NCI-H2107 (cell line): ENCODE measurements at places on chromosomes 1 and 21.
A peak's percentile ranks its signal among the peaks of the same experiment; 100 is the strongest.

DNA sequence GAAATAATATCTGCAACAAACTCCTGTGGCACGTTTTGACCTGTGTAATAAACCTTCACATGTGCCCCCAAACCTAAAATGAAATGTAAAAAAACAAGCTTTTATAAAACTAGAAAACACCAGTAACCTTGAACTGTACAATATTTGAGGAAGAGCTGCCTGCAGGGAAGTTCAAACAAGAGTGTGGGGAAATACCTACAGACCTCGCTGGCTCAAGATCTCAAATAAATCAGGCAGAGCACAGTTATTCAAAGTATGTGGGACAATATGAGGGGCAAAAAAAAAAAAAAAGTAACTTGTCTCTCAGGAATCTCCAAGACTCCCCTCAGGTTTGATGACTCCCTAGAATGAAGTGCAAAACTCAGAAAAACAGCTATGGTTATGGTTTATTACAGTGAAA, 37.9 kb upstream of the PPIH start:
- no peak for DNase-seq

DNA sequence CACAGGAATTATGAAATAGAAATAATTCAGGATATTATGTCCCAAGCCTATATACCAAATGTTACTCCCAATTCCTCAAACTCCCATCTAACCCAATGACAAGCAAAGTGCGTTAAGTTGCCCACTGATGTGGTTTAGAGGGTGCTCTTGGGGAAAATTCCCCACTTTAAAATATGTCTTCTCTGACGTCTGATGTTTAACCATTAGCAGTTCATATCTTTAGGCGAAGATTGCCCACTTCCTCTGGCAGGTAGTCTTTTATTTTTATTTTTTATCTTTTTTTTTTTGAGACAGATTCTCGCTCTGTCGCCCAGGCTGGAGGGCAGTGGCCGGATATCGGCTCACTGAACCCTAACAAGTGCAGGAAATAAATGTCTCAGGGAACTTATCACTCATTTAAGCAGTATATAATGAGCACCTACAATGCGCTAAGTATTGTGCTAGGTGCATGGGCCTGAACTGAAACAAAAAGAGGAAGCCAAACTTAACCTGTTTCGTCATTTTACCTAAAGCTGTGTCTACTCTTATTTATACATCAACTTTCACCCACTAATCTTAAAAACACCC, 1.3 kb upstream of the LYST start:
- DNase-seq, result no peak

DNA sequence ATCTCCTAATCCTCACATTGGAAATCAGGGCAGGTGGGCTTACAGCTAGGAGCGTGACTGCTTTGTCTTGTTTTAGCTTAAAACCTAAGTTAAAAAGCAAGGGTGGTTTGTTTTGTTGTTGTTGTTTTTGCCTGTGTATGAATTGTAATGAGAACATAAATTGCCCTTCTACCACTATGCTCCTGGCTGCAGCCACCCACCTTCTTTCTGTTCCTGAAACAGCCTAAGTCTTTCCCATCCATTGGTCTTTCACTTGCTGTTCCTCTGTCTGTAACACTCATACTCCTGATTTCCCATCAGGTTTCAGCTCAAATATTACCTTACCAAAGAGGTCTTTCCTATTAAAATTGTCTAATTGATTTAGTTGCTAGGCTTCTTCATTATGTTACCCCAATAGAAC, 604 bp upstream of the TMEM79 start:
- DNase-seq, result no peak

- DNase-seq, result no peak
Measured at GRCh38 chr1:1461721-1462317, 9.7 kb upstream of the ATAD3B start.

GRCh38 chr1:204355913-204356312, 3.8 kb downstream of the PLEKHA6 start:
- no peak for DNase-seq

DNA sequence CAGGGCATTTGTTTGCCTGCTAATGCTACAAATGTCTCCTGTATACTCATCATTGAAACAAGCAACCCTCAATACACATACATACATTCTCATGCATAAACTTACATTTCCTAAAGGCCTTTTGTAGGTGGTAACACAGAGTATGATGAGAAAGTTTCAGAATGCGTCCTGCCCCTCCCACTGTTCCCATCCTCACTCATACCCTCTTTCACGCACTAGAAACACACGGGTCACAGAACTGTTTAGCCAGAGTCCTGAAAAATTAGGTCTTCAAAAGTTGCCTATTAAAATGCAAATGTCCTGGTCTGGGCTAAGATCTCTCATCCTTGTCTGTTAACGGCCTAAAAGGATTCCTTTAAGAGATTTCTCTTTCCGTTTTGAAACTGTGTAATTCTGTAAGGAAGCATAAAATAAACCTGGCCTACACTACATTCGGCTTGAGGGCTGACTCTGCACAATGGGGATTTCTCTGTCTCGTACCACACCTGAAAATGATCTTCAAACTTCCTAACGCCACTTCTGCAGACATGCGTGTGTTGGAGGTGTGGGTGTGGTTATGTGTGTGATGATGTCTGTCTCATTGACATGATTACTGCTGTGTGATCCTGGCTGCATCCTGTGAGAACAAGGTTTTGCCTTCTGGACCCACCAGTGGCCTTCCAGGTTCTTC, 5.3 kb upstream of the FCER1A start:
- DNase-seq, result no peak

- no peak for DNase-seq
Measured at GRCh38 chr1:2187619-2188018, 7.0 kb downstream of the FAAP20 start.

DNA sequence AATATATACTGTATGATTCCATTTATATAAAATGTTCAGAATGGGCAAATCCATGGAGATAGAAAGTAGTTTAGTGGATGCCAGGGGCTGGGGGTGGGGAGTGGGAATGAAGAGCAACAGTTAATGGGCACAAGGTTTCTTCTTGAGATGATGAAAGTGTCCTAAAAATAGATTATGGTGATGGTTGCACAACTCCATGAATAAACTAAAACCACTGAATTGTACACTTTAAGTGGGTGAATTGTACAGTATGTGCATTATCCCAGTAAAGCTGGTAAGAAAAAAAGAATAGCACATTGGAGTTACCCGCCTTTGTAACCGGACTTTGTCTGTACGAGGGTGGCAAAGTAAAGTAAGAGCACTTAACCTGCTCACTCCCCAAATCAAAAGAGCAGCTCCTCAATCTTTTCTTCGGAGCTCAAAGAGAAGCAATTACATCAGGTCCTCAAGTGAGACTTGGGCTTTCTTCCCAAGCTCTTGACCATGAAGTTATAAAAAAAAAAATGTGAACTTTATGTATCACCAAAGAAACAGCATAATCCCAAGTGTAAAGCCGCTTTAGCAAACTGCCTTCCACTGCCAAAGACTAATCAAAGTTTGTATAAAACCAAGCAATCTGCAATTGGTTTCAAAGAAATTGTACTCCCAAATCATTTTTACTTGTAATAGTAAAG, 32.1 kb downstream of the ALDH9A1 start:
- no peak for DNase-seq

DNA sequence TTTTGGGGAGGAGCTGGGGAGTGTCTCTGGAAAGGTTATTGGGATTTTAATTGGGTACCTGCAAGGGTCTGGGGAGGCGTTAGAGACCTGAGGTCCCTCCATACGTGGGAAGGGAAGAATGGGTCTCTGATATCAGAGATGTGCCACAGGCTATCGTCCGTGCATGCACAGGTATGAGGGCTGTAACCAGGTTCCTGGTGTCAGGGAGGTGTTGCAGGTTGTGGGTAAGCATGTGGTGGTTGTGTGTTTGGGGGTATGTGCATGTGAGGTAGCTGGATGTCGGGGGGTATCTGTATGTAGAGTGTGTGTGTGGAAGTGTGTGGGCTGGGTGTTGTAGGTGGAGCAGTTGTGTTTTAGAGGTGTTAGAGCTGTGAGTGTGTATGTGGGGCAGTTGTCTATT, 8.3 kb downstream of the AHDC1 start:
- DNase-seq, result no peak

DNA sequence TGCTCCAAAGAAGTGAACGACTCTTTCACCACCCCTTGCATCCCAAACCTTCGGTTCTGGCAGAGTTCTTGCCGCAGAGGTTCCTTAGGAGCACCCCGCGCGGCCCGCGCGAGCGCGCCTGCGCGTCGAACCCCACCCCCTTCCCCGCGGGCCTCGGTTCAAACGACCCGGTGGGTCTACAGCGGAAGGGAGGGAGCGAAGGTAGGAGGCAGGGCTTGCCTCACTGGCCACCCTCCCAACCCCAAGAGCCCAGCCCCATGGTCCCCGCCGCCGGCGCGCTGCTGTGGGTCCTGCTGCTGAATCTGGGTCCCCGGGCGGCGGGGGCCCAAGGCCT, at the start of gene C1orf56:
Gene C1orf56 (plus strand): TSS at position 161 of the 334 bp plus-strand sequence. CDS start 97 bp downstream, at position 258.
- no peak for DNase-seq

DNA sequence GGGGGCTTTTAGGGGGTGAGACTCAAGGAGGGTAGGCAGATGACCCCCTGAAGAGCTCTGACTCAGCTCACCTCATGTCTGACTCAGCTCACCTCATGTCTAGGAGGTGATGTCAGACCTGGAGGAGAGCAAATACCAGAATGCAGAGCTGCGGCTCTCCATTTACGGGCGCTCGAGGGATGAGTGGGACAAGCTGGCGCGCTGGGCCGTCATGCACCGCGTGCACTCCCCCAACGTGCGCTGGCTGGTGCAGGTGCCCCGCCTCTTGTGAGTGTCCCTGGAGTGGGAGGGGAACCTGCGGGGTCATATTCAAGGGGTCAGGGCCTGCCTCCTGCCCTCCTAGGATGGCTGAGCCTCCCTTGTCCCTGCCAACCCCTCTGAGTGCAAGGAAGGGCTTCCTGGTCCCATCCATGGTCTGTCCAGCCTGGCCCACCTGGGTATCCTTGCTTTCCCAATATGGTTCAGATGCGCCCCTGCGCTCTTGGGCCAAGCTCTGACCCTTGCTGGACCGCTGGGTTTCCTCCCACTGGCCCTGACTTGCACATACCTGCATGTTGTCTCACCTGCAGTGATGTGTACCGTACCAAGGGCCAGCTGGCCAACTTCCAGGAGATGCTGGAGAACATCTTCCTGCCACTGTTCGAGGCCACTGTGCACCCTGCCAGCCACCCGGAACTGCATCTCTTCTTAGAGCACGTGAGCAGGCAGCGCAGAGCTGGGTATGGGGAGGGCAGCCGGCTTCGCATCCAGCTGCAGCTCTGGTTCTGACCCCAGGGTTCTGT, 9.1 kb downstream of the AMPD2 start:
- no peak for DNase-seq

GRCh38 chr1:8854240-8854639, 24.2 kb downstream of the ENO1 start:
- no peak for DNase-seq

GRCh38 chr1:222098404-222098803, 356.5 kb upstream of the DUSP10 start:
- DNase-seq, result no peak

DNA sequence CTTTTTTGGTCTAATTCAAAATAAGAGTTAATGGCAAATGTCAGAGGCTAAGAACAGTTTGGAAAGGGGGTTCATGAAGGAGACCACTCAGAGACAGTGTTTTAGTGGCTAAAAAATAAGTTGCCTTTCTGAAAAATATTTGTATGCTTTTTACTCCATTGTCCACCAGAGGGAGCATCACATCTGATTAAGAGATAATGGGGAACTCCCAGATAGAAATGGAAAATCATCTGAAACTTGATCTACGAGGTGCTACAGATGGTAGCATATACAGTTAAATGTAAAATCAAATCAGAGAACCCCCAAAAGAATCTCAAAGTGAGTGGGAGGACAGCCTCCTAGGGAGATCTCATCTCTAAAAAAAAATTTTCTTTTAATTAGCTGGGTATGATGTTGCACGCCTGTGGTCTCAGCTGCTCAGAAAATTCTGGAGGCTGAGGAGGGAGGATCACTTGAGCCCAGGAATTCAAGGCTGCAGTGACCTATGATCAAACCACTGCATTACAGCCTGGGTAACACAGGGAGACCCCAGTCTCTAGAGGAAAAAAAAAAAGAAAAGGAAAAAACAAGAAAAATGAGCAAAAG, 9.7 kb downstream of the SMYD3 start:
- DNase-seq, result peak; percentile 58

DNA sequence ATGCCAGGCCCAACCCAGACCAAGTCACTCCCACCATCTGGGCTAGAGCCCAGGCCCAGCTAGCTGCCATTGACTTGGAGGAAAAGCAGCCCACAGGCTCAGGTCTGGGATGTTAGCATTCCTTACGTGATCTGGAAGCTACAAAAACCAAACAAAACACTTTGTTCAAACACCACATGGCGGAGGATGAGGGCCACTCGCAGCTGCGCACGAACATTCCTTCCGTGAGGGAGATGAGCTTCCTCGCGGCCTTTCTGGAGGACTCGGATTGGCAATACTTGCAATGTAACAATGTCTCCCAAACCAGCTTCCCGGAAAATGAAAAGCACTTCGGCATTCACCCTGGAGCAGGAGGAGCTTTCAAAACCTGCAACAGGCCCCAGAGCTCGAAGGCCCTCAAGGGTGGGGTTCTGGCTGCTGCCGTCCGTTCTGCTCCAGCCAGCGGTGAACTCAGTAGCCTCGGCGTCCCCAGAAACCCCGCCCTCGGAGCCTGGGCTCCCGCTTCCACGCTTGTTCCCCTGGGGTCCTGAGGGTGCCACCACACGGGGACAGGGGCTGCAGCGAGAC, 40.5 kb downstream of the COL6A1 start:
- DNase-seq, result no peak

DNA sequence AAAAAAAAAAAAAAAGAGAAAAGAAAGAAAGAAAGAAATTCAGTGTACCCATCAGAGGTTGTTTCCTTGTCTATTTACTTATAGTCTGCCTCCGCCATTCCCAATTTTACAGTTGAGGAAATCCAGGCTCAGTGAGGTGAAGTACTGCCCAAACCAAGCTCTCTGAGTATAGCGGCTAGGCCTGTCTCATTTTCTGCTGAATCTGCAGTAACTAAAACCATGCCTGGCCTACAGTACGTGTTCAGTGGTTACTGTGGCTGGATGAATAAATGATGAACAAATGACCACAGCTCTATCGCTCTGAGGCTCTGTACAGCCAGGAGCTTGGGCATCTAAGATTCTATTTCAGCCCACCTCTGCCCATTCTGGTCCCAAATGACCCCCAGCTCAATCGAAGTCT, 24.3 kb downstream of the RAP1GAP start:
- no peak for DNase-seq

GRCh38 chr1:8858888-8859706, 19.4 kb downstream of the ENO1 start:
- DNase-seq, result no peak

DNA sequence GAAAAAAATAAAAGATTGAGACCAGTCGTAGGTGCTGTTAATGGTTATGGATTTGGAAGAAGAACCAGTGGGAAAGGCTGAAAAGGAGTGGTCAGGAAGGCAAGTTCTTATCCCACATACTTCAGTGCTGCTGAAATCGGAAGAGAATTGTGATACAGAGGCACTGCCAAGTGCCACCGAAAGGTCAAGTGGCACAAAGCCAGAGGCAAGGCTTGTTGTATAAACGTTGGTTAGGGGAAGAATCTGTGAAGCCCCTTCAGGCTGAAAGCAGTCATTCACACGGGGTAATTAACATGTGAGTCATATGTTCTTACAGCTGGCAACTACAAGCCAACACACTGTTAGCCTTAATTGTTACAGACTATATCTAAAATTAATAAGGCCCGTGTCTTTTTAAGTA, 48.8 kb downstream of the ZBTB40 start:
- no peak for DNase-seq

GRCh38 chr1:14826172-14826636, 227.7 kb downstream of the KAZN start:
- DNase-seq, result no peak
